ENCODE measurements at places on chromosomes 7 and 10.

GRCh38 chr7:34163956-34164355 is 258.6 kb downstream of the BMPER start:
- DNase-seq = no peak

- DNase-seq = no peak
Observed at GRCh38 chr10:89547853-89548513, 12.6 kb upstream of the SLC16A12 start.

- no peak for DNase-seq
Observed at GRCh38 chr7:102891693-102892261, 21.0 kb upstream of the LRRC17 start.

- no peak for DNase-seq
Observed at GRCh38 chr7:2420216-2420933, 17.0 kb downstream of the CHST12 start.

- no peak for DNase-seq
Observed at GRCh38 chr10:105434970-105435369, 793.9 kb downstream of the SORCS3 start.

DNA sequence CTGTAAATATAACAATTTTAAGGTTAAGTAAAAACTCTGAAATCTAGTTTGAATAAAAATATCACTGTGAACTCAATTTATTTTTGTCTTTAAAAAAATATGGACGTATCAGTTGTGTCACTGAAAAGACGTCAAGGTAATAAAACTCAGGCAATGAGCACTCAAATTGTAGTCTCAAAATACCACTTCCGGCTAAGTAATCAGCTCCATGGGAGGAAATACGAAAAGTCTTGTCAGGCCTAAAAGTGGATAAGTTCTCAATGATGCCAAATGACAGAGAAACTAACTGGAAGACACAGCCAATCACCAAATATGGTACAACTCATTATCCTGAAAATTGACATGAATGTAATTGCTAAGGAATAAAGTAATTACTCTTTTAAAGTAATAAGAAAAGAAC is 719 bp downstream of the CALN1 start:
- no peak for DNase-seq

- no peak for DNase-seq
Observed at GRCh38 chr7:155959894-155960293, 147.6 kb upstream of the SHH start.

GRCh38 chr7:154425271-154425670 is 373.1 kb downstream of the DPP6 start:
- DNase-seq = no peak

GRCh38 chr7:136618818-136619217 is 249.6 kb upstream of the CHRM2 start:
- no peak for DNase-seq

DNA sequence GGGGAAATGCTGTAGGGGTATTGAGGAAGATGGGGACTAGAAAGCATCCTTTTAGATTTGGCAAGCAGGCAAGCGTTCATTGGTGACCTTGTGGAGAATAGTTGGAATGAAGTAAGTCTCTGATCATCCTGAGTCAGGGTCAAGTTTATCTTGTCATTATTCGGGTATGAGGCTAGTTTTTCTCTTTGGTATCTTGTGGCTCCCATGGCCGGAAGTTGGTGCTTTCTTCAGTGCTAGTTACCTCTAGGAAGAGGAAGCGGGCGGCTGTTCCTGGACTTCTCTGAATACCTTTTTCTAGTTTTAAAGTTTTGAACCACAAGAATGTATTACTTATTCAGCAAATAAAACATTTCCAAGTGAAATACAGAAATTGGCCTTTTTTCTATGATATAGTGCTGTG is 9.2 kb downstream of the CREM start:
- no peak for DNase-seq
